Stimulated activated CD8-positive, alpha-beta memory T cell treated with anti-CD3 and anti-CD28 coated beads, Interleukin-4, amount 100 ng/mL, for 48 hours (primary cell): ENCODE measurements at places on chromosomes 3 and 15.

GRCh38 chr3:73294537-73294936 lies 233.1 kb downstream of the EBLN2 start:
- no peak for DNase-seq

- DNase-seq: no peak
Observed at GRCh38 chr15:46652266-46652665, 1017.4 kb downstream of the SQOR start.

DNA sequence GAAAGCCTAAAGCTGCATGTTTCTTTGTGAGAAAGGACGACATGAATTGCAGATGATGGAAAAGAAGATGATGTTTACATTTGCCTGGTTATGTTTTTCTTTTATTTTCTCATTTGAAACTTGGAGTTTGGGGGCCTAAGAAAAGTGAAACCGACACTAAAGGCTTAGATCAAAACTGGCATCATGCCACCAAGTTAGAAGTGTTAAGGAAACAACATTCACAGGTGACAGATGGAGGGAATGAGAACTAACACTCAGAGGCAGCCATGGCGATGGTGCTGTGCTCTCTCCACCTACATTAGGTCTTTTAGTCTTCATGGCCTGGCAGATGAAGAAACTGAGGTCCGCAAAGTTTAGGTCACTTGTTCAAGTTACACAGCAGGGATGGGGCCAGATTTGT lies 923.6 kb downstream of the TUSC7 start:
- no peak for DNase-seq

DNA sequence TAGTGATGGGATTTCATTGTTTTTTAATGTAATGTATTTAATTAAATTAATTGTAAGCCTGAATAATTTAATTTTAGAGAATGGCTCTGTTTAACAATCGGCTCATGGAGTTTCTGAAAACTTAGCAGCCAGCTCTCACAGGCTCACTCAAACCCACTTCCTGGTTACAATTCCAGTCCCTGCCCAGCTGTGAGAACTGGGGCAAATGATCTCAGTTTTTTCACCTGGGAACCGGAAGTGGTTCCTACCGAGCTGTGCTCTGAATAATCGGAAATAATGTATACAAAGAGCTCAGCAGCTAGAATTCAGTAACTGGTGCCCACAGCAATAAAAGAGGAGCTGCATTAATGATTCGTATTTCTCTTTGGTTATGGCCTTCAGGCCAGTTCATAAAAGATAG lies 244.3 kb upstream of the MCTP2 start:
- peak; percentile 28 for DNase-seq

DNA sequence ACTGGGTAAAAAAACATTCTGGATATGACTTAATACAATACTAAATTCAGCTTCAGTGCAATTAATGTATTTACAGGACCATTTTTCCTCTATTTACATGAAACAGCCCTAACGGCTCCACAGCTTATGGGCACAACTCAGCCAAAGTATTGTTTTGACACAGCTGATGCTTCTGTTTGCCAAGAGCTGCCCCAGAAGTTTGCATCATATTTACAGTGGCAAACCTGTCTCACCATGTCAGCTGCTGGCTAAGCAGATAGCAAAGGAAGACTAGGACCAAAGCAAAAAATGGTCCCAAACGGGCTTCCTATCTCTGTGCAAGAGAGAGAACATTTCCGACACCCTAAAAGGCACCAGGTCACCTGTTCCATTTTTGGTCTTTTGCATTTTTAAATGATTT lies 94.5 kb downstream of the ADAMTS9 start:
- DNase-seq: no peak

GRCh38 chr15:51328926-51329325 lies 9.5 kb downstream of the CYP19A1 start:
- DNase-seq: no peak

DNA sequence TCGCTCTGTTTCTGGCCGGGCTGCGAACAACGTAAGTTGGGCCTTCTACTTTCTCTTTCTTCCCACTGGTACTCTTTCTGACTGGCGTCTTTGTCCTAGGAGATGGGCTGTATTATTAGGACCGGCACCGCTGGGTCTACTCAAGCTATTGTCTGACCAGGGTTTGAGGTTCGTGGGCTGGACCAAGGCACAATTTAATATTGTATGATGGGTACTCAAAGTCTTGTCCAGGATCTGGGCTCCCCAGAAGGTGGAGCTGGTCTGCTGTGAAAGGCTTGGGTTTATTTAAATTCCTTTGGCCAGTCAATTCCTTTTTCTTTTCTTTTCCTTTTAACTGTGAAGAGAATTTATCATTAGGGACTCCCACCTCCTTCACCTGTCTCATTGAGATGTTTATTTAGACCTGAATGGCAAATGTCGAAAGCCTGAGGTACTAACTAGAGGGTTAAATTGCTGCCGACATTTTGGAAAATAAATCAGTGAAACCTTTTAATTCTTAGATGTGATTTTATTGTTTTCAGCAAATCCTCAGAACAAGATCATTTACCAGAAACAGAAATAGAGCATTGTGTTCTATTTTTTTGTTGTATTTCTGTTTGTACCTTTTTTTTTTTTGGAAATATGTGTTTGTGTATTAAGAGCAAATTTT lies 410 bp downstream of the LRRC49 start:
- DNase-seq: no peak

DNA sequence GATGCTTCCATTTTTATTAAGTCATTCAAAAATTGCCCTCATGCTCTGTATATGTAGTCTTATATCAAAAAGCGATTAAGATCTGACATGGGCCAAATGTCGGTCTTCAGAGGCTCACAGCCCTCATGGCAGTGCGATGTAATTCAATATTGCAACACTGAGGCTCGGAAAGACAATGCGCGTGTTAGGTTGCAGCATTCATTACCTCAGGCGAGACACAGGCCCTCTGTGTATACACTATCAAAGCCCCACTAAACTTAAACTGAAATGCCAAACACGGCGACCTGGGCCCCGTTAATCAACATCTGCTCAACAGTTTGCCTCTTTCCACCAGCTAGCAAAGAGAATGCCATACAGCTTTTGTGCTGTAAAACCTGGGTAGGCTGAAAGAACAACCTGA lies 413.4 kb downstream of the ERC2 start:
- DNase-seq: no peak

GRCh38 chr3:61172684-61173083 lies 78.6 kb downstream of the FHIT start:
- no peak for DNase-seq

DNA sequence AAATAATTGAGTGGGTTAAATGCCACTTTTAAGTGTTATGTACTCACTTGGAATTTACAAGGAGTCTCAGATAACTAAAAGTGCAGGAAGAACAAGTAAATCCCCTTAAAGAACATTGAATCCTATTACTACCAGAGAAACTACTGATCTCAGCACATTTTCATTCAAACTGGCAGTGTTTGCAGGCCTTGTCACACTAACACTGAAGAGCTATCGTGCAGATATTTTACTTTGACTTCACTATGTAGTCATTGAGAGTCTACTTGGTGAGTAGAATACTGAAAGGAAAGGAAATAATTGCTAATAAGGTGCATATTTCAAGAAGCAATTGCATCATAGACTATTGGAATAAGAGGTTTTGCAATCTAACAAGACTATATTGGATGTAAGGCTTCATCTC lies 721.4 kb upstream of the CBLB start:
- no peak for DNase-seq

DNA sequence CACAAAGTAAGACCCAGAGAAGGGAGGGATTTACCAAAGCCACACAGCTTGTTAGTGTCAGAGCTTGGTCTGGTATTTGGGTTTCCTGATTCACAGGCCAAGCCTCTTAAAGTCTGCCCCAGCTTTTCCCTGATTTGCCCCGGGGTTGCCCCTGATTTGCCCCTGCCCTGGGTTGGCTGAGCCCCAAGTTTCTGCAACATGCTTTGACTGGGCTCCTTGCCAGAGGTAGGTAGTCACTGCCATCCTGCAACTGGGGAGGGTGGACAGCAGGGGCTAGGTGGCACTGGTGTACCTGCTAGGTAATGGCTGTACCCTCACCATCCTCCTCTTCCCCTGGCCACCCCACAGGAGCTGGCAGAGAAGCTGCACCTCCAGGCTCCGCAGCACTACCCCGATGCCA lies 2.5 kb downstream of the MPI start:
- no peak for DNase-seq

DNA sequence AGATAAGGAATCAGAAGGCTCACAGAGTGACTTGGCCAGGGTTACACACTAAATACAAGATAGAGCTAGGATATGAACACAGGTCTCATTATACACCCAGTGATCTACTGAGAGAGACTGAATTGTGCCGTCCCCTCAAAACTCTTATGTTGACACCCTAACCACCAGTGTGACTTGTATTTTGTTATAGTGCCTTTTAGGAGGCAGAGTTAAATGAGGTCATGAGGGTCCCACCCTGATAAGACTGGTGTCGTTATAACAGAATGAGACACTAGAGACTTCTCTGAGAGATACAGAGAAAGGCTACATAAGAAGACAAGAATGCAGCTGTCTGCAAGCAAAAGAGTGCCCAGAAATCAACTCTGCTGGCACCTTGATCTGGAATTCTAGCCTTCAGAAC lies 12.6 kb downstream of the KPNA1 start:
- no peak for DNase-seq

DNA sequence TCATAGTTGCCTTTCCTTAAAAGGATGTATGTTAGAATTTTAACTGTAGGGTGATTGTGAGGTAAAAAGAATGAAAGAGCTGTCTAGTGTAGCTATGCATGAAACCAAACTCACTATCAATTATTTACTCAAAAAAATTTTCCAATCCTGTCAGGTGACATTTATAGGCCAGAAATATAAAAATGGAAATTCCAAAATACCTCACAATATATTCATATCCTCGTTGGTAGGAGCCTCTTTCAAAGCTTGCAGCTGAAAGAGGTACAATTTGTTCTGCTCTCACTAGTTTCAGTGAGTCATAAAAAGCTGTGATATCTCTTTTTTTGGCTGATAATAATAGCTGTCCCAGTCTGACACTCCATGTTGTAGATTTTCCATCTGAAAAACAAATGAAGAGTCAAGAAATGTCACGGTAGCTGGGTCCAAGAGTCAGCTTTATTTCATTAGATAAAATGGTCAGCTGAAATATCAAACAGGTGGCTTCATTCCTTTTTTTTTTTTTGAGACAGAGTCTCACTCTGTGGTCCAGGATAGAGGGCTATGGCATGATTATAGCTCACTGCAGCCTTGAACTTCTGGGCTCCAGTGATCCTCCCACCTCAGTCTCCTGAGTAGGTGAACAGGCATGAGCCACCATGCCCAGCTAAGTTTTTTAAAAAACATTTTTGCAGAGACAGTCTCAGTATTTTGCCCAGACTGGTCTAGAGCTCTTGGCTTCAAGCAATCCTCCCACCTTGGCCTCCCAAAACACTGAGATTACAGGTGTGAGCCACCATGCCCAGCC lies 50.8 kb upstream of the XRN1 start:
- DNase-seq: no peak

GRCh38 chr3:130963878-130964277 lies 62.7 kb downstream of the ASTE1 start:
- no peak for DNase-seq

DNA sequence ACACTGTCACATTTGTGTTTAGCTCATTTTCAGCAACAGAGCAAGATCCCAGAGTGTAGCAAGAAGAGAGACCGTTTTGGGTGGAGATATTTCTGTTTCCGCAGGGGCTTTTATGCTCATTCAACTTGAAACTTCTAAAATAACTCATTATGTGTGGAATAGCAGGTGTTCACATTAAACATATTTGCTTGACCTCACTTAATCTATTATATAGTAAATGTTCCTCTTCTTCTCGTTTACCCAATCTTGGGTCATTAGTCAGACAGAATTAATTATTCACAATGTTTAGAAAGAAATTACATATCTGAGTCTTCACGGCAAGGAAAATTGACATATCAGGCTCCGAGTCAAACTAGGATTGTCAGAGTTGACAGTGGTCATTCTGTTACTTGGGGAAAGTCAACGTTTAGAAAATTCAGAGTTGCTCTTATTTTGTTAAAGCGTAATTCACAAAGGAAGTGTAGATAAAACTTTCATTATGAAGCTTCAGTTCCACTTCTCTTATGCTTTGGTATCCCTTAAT lies 222.9 kb downstream of the TPRG1 start:
- no peak for DNase-seq

DNA sequence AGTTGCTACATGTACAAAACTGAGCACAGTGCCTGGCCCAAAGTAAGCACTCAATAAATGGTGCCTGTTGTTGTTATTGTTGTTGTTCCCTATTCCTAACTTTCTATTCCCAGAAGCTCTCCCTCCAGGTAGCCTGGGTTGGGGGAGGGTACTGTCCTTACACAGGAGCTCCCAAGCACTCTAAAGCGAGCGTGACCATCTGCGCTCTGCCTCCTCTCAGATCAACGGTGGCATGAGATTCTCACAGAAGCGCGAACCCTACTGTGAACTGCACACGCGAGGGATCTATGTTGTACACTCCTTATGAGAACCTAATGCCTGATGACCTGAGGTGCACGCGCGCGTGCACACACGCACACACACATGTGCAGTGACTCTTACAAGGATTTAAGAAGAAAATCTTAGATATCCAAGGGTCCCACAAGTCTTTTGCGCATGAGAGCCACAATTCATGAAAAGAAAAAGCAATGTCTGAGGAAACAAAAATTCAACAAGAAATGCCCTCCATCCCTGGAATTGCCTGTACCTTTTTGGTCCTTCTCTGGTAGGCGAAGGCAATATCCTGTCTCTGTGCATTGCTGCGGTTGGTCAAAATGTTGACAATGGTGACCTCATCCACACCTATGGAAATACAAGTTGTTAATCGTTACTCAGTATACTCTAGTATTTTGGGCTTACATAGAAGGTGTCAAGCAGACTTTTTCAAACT lies 33.7 kb downstream of the ANXA2 start:
- DNase-seq: no peak

DNA sequence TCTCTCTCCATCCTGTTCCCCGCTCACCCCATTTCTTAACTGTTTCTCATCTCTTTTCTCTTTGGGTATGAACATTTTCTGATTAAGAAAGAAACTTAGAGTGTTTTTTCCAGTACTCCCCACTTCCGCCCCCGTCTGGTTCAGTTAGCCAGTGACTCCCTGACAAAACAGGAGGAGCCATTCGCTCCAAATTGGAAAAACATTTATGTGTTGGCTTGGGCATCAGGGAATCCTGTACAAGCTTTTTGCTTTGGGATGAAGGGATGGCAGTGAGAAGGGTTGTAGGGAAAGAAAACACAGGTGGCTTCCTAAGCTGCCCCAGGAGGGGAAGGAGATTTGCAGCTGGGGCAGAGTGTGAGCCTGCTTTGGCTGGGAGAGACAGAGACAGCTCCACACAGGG lies 47.0 kb downstream of the BOC start:
- DNase-seq: no peak

- no peak for DNase-seq
Observed at GRCh38 chr3:36178018-36178417, 202.3 kb upstream of the STAC start.

GRCh38 chr3:129052675-129053074 lies 7.9 kb upstream of the GP9 start:
- DNase-seq: no peak

GRCh38 chr3:118098827-118099226 lies 935.8 kb downstream of the IGSF11 start:
- DNase-seq: no peak

GRCh38 chr3:47227678-47228077 lies 54.9 kb downstream of the KIF9 start:
- no peak for DNase-seq

GRCh38 chr15:69657626-69658025 lies 205.0 kb downstream of the RPLP1 start:
- no peak for DNase-seq
